ENCODE measurements at places on chromosomes 4 and X. TPM values are rescaled to one million over a fixed set of nuclear protein-coding genes. Genes with fewer than 3 reads are reported as not detected.

- DNase-seq = no peak
Observed at GRCh38 chr4:168882650-168883233, 127.3 kb downstream of the CBR4 start.

DNA sequence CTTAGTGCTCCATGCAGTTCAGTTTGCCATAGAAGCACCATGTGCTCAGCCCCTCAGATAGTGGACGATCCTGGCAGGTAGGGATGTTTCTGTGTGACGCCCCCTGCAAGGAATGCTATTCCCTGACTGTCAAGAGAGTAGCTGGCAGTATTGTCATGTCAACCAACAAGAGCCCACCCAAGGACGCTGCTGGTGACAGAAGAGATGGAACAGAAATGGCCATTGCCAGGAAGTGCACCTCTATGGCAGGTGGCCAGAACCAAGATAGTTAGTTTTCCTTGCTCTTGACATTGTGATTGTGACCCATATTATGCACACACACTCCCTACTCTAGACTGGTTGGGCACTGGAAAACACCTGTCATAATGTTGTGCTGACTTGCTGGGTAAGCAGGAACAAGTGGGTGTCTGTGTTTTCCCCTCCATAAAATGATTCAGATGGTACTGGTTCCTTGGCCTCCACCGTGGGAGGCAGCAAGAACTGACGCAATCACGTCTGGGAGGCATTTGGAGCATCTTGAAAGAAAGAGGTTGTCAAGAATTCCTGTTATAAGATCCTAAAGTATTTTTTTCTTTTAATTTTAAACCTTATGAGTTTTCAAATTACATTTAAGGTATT, 507.9 kb downstream of the MID1IP1 start:
- DNase-seq = no peak

- no peak for DNase-seq
Observed at GRCh38 chr4:178470996-178471784, 1029.0 kb upstream of the AGA start.

RADX gene
- 14.4 TPM for total RNA-seq

AWAT2 gene
- not detected for total RNA-seq
